ENCODE measurements at places on chromosomes 12 and 14. TPM values are rescaled to one million over a fixed set of nuclear protein-coding genes. Genes with fewer than 3 reads are reported as not detected.

- H3K27me3 ChIP-seq, result no peaks in the 10 kb centered on the region
- peaks cover 25% of the 10 kb centered on the region for H3K4me1 ChIP-seq
- no peak for DNase-seq
- no peaks in the 10 kb centered on the region for H3K36me3 ChIP-seq
- H3K27ac ChIP-seq, result peak overlapping the region; percentile 78
Observed at GRCh38 chr14:61559641-61560201, 135.6 kb upstream of the HIF1A start.

GRCh38 chr12:54961190-54961589, 23.4 kb downstream of the TESPA1 start:
- no peak overlapping the region for H3K4me3 ChIP-seq
- H3K27ac ChIP-seq, result no peak overlapping the region
- no peaks in the 10 kb centered on the region for H3K4me1 ChIP-seq
- H3K27me3 ChIP-seq, result peaks cover 19% of the 10 kb centered on the region

DNA sequence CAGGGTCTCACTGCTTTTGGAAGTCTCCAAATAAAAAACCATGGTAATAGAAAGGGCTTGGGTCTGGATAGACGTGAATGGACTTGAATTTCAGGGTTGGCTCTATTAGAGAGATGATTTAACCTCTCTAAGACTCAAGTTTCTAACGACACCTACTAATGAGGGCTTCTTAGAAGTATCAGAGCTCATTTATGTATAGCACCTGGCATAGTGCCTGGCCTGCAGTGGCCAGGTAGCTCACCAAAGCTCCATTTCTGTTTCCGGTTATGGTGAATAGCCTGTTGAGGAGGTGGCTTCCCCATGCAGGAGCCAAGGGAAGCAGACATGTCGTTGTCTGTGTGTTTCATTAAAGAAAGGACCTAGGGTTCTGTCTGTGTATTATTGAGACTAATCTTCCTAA, 108.6 kb downstream of the ETV6 start:
- no peak for DNase-seq
- peaks cover 16% of the 10 kb centered on the region for H3K36me3 ChIP-seq
- H3K4me3 ChIP-seq, result no peak overlapping the region
- no peaks in the 10 kb centered on the region for H3K27me3 ChIP-seq

The PRB2 gene
- total RNA-seq, result not detected

DNA sequence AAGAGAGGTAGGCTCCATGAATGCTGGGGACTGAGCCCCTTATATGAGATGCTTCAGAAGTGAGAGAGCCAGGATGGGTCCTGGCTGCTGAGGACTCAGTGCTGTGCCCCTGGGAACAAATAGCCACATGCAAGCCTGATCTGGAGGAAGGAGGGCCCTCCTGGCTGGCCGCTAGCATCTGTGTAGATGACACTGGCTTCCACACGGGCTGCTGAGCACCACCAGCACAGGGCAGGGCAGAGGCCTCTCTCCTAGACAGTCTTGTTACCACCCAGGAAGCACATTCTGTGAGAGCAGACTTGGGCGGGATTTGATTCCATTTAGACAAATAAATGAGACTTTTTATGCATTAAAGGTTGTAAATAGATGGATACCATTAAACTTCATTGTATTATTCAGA, 48.0 kb downstream of the ZNF664 start:
- no peaks in the 10 kb centered on the region for H3K36me3 ChIP-seq
- H3K27me3 ChIP-seq, result no peaks in the 10 kb centered on the region
- H3K4me1 ChIP-seq, result peaks cover 8% of the 10 kb centered on the region
- H3K27ac ChIP-seq, result no peak overlapping the region

The GUCY2C gene
- total RNA-seq, result not detected

DNA sequence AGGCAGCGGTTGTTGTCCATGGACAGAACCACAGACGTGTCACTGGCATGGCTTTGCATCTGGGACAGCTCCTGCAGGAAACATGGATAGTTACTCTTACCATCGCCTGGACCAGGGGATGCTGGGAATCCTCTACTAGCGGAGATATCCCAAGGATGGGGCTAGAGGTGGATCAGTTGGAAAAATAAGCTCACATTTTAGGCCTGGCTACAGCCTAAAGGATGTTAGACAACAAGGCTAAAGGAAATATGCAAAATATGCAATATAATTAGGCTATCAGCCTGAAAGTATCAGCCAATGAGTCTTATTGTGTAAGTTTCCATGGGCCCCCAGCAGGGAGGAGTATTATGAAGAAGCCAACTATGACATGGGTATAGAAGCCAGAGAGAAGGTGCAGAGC, 5.0 kb downstream of the KRT76 start:
- H3K4me1 ChIP-seq, result no peaks in the 10 kb centered on the region
- no peaks in the 10 kb centered on the region for H3K36me3 ChIP-seq

- H3K36me3 ChIP-seq, result no peaks in the 10 kb centered on the region
- DNase-seq, result peak; percentile 63
- H3K27me3 ChIP-seq, result no peaks in the 10 kb centered on the region
- H3K4me3 ChIP-seq, result no peak overlapping the region
Observed at GRCh38 chr12:92445253-92446082, 257.3 kb upstream of the PLEKHG7 start.

The LHX5 gene
- total RNA-seq, result not detected

DNA sequence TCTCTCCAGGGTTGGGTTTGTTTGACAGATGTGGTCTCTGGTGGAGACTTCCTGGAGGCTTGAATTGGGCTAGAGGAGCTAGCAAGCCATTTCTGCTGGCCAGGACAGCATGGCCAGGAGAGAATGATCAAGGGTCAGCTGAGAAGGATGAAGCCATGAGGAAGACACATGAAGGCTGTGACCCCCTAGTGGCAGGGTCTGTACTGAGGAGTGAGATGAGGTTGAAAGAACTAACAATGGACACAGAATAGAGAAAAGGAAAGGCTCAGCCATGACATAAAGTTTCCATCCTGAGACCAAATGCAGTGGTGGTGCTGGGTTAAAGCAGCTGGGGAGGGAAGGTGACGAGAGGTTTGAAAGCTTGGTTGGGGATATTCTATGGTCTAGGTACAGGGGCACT, 89.9 kb downstream of the NT5DC3 start:
- H3K36me3 ChIP-seq, result no peaks in the 10 kb centered on the region
- no peaks in the 10 kb centered on the region for H3K4me1 ChIP-seq
- no peak overlapping the region for H3K27ac ChIP-seq
- DNase-seq, result no peak
- H3K4me3 ChIP-seq, result no peak overlapping the region
- no peaks in the 10 kb centered on the region for H3K27me3 ChIP-seq

GRCh38 chr14:22084393-22085281, 411.0 kb upstream of the OR4E1 start:
- no peaks in the 10 kb centered on the region for H3K36me3 ChIP-seq
- H3K27ac ChIP-seq, result no peak overlapping the region
- H3K27me3 ChIP-seq, result no peaks in the 10 kb centered on the region
- DNase-seq, result peak; percentile 9
- no peak overlapping the region for H3K4me3 ChIP-seq

GRCh38 chr12:25725470-25725869, 172.4 kb upstream of the LMNTD1 start:
- no peak for DNase-seq
- H3K36me3 ChIP-seq, result no peaks in the 10 kb centered on the region
- H3K27ac ChIP-seq, result no peak overlapping the region
- H3K27me3 ChIP-seq, result no peaks in the 10 kb centered on the region

GRCh38 chr12:95218150-95219133, 835 bp downstream of the VEZT start:
- H3K27ac ChIP-seq, result peak overlapping the region; percentile 95
- peaks cover 47% of the 10 kb centered on the region for H3K4me1 ChIP-seq
- no peak for DNase-seq
- no peaks in the 10 kb centered on the region for H3K36me3 ChIP-seq
- H3K27me3 ChIP-seq, result no peaks in the 10 kb centered on the region

DNA sequence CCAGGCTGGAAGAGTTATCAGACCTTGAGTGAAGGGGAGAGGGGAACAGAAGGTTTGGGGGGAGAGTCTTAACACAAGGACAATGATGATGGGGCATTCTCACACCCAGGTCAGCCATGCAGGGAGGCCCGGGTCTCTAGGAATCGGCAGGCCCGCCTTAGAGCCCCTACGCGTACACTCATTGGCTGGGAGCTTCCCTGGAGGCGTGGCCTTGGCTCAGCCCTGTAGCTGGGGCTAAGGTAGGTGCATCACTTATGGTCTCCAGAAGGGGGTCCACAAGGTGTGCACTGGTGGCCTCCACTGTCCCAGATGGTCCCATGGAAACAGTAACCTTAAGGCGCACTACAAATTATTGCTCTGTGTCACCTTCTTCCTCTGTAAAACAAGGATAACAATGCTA, 660.1 kb downstream of the MED13L start:
- H3K4me1 ChIP-seq, result no peaks in the 10 kb centered on the region
- no peaks in the 10 kb centered on the region for H3K27me3 ChIP-seq
- H3K4me3 ChIP-seq, result no peak overlapping the region
- DNase-seq, result no peak
- H3K36me3 ChIP-seq, result no peaks in the 10 kb centered on the region

DNA sequence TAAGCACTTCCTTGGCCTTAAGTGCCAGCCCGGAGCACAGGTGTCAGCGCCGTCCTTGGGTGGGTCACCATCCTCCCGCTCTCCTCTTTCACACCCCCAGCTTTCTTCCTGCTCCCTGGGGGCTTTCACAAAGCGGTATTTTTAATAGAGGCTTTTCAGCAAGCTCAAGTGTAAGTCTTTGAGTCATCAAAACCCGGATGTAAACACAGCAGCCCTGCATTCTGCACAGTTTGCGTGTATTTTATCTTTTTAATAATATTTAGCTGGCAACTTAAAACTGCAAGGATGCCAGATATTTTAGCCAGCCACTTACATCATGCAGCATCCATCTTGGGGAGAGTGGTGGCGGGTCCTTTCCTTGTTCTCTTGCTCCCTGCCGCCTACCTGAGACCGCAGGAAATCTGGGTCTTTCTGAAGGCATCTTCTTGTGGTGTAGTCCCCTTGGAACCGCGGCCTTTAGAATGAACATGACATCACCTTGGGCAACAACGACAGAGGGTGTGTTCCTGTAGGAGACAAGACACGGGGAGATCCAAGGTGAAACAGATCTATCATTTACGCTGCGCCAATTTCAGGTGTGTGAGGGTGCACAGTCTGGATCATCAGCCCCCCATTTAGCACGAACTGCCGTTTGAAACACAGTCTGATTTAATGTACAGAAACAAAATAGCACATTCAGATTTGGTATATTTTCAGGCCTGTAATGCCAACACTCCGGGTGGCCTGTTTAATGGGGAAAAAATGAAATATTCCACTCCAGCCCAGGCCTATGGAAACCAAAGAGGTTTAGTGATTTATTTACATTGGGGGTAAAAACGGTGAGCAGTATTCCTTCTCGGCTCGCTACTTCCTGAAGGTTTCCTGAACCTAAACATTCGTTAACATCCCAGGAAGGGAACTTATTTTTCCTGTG, 12.5 kb upstream of the IRF2BPL start:
- H3K27me3 ChIP-seq, result no peaks in the 10 kb centered on the region
- no peaks in the 10 kb centered on the region for H3K36me3 ChIP-seq
- H3K4me1 ChIP-seq, result peaks cover 98% of the 10 kb centered on the region
- no peak overlapping the region for H3K4me3 ChIP-seq
- no peak for DNase-seq

DNA sequence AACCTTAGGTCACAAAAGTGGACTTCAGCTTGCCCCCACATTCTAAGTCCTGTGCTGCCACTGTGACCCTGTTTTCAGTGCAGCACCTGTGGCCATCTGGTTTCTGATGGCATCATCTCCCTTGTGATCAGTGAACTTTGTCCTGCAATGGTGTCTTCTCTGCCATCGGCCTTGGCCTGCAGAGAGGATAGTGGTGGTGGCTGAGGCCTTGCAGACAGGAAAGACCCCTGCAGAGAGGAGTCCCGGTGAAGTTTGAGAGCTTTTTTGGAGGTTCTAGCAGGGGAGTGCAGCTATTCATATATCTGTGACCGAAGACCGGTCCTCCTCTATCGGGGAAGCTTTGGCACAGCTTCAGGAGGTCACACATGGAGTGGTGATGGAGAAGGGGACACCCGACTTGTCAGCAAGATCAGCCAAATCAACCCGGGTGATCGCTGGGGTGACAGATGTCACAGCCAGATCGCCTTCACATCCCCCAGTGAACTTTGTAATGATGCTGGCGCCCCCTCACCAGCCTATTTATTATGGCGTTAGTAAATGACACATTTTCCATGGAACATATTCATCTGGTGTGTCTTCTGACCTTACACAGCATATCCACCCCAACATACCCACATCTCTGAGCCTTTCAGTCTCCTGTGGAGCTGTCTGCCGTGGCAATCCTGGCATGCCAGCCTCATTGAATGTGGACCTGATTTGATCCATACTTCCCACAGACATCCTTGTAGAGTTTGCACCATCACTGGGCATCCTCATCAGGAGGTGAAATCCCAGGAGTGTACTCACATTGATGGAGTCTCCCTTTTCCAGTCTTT, 136.1 kb downstream of the PAPOLA start:
- no peak for DNase-seq
- H3K4me1 ChIP-seq, result no peaks in the 10 kb centered on the region
- H3K27me3 ChIP-seq, result no peaks in the 10 kb centered on the region
- no peak overlapping the region for H3K27ac ChIP-seq
- no peak overlapping the region for H3K4me3 ChIP-seq

GRCh38 chr12:42794806-42795205, 205.3 kb upstream of the PRICKLE1 start:
- DNase-seq, result no peak
- no peaks in the 10 kb centered on the region for H3K36me3 ChIP-seq
- H3K4me3 ChIP-seq, result no peak overlapping the region
- peaks cover 10% of the 10 kb centered on the region for H3K4me1 ChIP-seq
- H3K27me3 ChIP-seq, result no peaks in the 10 kb centered on the region
- no peak overlapping the region for H3K27ac ChIP-seq

The ETV6 gene
- total RNA-seq, result 16.3 TPM

- DNase-seq, result peak; percentile 36
- no peaks in the 10 kb centered on the region for H3K36me3 ChIP-seq
- peak overlapping the region; percentile 92 for H3K4me3 ChIP-seq
Observed at GRCh38 chr12:56645201-56645716, 525 bp downstream of the ATP5F1B start.

DNA sequence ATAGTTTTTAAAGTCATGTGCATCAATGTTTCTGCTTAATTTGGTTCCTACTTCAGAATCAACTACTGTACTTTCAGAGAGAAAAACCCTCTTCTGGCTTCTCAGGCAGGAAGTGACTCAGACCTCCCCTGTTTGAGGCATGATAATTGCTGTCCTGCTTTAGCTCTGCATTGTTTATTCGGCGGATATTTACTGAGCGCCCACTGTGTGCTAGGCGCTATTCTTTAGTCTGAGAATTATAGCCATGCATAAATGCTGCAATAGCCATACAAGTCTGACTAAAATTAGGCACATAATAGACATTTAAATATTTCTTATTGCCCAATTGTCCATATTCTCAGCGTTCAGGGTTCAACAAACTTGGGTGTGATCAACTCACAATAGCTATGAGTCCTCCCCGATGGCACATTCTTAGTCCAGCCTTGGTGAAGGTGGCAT, 6.1 kb upstream of the AMIGO2 start:
- DNase-seq, result peak; percentile 22
- no peak overlapping the region for H3K4me3 ChIP-seq
- H3K4me1 ChIP-seq, result peaks cover 40% of the 10 kb centered on the region
- H3K27me3 ChIP-seq, result no peaks in the 10 kb centered on the region
- H3K27ac ChIP-seq, result no peak overlapping the region
- H3K36me3 ChIP-seq, result no peaks in the 10 kb centered on the region

The CCDC184 gene
- 0.46 TPM for total RNA-seq

GRCh38 chr14:103870891-103871595, 23.7 kb upstream of the PPP1R13B start:
- no peaks in the 10 kb centered on the region for H3K27me3 ChIP-seq
- H3K4me3 ChIP-seq, result no peak overlapping the region
- peaks cover 30% of the 10 kb centered on the region for H3K4me1 ChIP-seq
- H3K27ac ChIP-seq, result peak overlapping the region; percentile 75
- H3K36me3 ChIP-seq, result no peaks in the 10 kb centered on the region
- no peak for DNase-seq

The CYP46A1 gene
- 3.1 TPM for total RNA-seq

Measured in heart right ventricle (tissue), 16 donors.